Stimulated activated CD4-positive, alpha-beta T cell treated with anti-CD3 and anti-CD28 coated beads, Interleukin-1b, Interleukin-23, amount 100 ng/mL, for 4 hours (primary cell): ENCODE measurements at places on chromosomes 4 and X.

- no peak for DNase-seq
Observed at GRCh38 chrX:105553118-105553517, 269.2 kb upstream of the NRK start.

- no peak for DNase-seq
Observed at GRCh38 chr4:52950226-52950625, 88.1 kb downstream of the RASL11B start.

DNA sequence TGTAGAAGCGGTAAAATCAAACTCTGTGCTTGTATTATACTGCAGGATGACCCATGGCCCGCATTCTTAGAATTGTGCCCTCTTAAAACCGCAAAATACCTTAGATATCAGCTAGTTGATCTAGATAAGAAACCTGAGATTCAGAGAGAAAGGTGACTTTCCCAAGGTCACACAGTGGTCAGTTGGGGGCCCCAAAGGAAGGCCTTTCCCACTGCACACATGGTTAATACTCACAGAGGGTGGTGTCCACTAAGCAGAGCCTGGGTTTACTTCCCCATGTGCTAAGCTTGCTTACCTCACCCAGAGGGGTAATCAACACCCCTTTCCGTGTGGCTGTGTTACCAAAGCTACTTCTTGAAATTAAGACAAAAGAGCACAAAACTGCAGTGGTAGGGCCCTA lies 66.3 kb downstream of the RBM47 start:
- no peak for DNase-seq

DNA sequence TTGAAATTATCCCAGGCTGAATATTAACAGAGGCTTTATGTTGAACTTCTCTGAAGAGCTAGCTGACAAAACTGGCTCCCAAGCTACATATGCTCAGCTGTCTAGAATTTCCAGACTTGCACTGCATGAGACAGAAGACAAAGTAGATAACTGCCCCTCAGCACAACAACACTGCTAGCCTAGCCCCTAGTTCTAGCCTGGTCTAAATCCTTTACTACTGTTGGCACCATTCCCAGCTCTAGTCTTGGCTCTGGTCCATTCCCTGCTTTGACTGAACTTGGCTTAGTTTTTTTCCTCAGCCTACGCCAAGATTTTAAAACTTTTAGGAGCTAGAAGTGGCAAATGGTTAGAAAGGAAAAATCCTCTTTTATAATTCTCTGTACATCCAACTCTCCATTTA lies 7.6 kb upstream of the OPHN1 start:
- no peak for DNase-seq

- DNase-seq: no peak
Observed at GRCh38 chr4:139711461-139711860, 45.8 kb downstream of the MGST2 start.

GRCh38 chr4:26701786-26702227 lies 117.9 kb downstream of the TBC1D19 start:
- DNase-seq: no peak

- DNase-seq: no peak
Observed at GRCh38 chr4:156439576-156440200, 486.0 kb upstream of the CTSO start.

DNA sequence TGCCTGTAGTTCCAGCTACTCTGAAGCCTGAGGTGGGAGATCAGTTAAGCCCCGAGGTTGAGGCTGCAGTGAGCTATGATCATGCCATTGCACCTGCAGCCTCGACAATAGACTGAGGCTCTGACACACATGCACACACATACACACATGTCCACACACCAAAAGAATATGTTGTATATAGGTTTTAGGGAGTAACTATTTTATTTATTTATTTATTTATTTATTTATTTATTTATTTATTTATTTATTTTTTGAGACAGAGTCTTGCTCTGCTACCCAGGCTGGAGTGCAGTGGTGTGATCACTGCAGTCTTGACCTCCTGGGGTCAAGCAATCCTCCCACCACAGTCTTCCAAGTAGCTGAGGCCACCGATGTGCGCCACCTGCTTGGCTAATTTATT lies 78.3 kb downstream of the DCLK2 start:
- DNase-seq: no peak

DNA sequence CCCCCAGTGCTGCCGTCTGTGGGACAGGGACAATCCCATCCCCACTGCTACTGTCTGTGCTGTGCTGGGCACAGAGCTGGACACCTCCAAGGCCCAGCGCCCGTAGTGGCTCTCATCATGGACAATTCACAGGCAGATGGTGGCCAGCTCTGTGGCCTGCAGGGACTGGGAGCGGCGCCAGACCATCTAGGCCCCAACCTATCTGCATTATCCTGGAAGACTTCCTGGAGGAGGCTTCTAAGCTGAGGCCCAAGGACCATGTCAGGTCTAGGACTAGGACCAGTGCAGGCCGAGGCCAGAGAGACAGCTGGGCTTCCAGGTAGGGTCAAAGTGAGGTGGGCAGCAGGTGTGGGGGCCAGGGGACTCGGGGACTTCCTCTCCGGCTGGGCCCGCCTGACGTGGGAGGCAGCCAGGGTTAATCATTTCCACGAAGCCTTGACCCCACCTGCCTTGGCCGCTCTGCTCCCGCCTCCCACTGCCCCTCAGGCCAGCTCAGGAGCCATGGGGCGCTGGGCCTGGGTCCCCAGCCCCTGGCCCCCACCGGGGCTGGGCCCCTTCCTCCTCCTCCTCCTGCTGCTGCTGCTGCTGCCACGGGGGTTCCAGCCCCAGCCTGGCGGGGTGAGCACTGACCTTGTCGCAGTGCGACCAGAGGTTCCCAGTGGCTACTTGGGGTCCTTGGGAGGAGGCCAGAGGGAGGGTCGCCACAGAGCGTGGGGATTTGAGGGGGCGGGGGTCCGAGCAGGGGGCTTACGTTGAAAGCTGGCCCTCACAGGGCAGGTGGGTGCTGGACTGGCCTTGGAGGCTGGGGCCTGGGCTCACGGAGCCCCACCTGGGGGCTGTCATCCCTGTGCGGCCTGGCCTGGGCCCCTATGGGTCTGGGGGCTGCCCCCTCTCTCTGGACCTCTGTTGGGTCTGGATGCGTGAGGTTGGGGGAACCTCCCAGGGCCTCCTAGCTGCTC lies at the start of gene HGFAC:
Gene HGFAC (plus strand): TSS at position 468 of the 959 bp plus-strand sequence. CDS start 34 bp downstream, at position 502.
- no peak for DNase-seq

GRCh38 chrX:104172788-104173187 lies 6.5 kb downstream of the FAM199X start:
- DNase-seq: no peak

GRCh38 chr4:85391071-85391470 lies 83.9 kb upstream of the ARHGAP24 start:
- DNase-seq: no peak

GRCh38 chrX:33086886-33087285 lies 124.5 kb downstream of the DMD start:
- DNase-seq: no peak

- no peak for DNase-seq
Observed at GRCh38 chrX:19855700-19856381, 31.6 kb downstream of the SH3KBP1 start.

- no peak for DNase-seq
Observed at GRCh38 chr4:144449611-144450010, 196.3 kb upstream of the HHIP start.

DNA sequence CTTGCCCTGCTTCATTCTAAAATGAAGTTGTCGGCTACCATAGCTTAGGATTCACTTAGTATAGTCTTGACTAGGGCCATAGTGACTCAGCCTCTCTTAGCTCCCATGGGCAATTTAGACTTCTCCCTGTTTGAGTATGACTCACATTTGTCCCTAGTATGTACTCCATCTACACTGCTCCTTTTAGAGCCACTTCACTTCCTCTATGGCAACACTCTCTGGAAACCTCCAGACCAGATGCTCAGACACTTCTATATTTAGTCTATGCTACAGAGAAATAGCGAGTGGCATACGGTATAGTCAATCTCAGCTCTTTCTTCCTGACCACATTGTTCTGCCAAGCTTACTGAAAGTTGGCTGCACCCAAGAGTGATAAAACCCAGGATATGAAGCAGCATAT lies 11.2 kb downstream of the MEPE start:
- no peak for DNase-seq

DNA sequence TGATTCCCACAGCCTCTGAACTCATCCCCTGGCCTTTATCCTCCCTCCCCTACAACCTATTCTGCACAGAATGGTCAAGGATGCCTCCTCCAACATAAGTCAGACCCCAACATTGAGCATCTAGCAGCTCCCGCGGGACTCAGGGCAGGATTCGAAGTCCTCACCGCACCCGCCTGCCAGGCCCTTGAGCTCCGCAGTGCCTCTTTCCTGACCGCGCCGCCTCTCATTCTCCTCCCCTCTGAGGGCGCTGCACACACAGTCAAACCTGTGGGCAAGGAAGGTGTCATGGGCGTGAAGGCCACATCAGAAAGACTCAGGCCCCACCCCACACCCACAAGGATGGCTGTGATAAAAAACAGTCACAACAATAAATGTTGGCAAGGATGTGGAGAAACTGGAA lies 84.1 kb downstream of the CPZ start:
- DNase-seq: no peak

GRCh38 chr4:73309211-73309610 lies 50.6 kb upstream of the ANKRD17 start:
- no peak for DNase-seq

GRCh38 chrX:19886883-19887531 lies 393 bp downstream of the SH3KBP1 start:
- peak; percentile 28 for DNase-seq

DNA sequence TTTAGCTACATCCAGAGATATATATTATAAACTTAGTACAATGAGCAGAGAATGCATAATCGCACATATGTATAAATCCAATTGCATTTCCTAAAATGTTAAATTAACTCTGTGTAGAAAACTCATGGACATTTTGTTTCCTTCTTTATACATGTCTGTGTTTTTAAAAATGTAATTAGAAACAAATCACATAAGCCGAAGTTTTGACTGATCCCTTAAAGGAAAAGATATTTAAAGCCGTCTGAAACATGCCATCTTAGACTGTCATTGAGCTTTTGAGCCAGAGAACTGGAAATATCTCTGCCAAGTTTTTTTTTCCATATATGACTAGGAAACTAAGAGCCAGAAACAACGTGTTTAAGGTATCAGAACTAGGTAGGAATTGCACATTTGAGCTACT lies 107.0 kb downstream of the ARAP2 start:
- DNase-seq: no peak

GRCh38 chrX:3787856-3788255 lies 74.4 kb upstream of the PRKX start:
- DNase-seq: no peak

DNA sequence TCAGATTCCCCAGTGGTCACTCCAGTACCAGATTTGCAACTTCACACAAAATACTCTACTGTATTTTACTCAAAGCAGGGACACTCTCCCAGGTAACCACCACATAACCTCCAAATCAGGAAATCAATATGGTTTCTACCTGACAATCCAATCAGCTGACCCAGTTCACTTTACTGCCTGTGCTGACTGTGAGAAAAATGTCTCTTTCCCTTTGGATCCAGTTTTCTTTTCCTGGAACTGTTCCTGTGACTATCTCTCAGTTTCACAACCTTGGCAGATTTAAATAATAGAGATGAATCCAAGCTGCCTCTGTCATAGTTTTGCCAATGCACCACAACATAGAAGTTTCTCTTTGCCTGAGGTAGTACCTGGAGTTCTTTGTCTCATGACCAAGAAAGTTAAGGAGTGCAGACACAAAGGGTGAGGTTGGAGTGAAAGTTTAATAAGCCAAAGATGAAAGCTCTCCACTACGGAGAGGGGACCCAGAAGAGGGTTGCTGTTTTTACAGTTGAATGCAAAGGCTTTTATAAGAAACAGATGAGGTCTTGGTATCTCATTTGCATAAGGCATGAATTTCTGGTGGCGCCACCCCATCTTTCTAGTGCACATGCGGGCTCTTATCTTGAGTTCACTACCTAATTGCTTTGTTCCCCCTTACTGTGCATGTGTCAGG lies 29.7 kb upstream of the IL9R start:
- DNase-seq: no peak

DNA sequence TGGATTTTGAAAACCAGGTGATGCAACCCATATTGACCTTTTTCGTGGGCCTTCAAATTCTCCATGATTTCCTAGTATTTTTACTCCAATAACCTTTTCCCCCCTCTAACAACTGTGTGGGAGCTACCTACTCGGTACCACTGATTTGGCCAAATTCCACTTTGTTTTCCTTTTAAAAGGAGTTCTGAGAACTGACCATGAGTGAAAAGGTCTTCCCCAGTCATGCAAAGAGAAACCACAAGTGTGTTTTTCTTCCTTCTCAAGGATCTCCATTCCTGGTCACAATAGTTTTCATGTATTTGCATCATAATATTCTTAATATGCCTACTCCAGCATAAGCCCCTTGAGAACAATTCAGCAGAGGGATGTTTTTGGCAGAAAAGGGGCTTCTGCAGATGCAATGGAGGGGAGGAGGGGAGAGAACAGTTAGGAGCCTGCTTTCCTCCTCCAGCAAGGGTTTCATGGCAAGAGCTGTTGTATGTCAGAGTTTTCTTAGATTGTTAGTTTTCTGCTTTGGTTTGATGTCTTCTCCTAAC lies 195.3 kb upstream of the ANXA3 start:
- no peak for DNase-seq

DNA sequence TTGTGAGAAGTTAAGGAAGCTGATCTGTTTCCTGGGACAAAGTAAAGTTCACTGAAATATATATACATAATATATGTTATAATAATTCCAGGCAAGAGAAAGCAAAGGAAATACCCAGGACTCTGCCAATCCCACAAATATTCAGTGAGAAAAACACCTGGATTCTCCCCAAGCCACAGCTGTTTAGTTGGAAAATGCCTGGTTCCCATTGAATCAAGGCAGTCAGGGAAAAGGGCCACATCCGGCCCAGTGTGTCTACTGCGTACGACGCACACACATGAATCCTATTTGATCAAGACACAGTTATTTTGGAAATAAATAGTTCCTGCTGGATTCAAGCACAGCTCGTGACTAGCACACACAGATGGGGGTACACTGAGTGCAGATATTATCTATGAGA lies 6.3 kb upstream of the DCHS2 start:
- DNase-seq: no peak

- DNase-seq: no peak
Observed at GRCh38 chrX:15567267-15567666, 33.5 kb downstream of the ACE2 start.

GRCh38 chr4:36326476-36327029 lies 45.1 kb downstream of the DTHD1 start:
- DNase-seq: no peak

GRCh38 chr4:56844802-56845580 lies 23.5 kb upstream of the SPINK2 start:
- no peak for DNase-seq
